ENCODE measurements at places on chromosomes 7 and 10.

DNA sequence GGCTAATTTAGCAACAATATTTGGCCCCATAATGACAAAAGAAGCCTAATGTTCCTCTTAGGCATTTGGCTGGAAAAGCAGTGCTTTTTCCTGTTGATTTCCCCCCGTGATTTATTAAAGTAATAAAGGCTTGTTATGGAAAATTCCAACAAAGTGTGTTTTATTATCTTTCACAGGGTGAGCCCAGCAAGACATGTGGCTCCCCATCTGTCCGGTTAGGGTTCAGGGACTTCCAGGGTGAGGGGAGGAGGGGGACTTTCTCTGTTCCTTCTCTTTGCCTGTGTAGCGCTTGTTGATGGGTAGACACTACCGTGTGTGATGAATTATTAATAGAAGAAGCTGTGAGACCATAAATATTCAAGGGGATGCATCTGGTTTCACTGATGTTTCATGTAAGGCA lies 39.0 kb downstream of the HTR5A start:
- DNase-seq = no peak

DNA sequence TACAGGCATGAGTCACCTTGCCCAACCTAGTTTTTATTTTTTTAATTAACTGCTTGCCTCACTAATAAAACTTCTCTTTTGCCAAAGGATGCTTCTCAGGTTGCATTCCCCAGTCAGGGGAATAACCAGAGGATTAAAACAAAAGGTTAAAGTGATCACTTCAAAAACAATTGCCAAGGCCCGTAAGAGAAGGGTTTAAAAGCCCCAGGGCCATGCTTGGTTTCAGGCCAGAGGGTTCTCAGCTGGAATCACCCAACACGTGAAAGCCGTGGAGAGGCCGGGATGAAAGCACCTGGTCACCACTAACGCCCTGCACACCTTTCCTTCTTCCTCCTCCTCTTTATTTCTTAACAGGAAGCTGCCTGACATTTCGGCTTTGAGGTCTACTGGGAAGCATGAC lies 587.5 kb downstream of the PTPRN2 start:
- DNase-seq = no peak

- DNase-seq = no peak
Observed at GRCh38 chr10:35940141-35941041, 298.3 kb upstream of the FZD8 start.

DNA sequence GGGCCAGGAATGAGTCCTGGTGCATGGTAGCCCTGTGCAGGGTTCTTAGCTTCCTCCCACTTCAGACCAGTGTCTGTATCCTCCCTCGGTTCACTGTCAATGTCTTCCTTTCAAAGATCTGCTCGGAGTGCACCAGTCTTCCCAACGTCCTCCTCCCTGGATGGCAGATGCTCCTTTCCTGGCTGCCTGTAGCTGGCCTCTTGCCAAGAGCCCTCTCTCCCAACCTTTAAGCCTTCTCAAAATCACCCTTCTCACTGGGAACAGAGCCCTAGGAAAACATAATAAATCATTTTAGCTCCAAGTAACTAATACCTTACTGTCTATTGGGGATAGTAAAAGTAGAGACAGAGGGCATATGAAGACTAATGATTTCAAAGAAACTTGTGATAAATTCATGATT lies 490.6 kb downstream of the CCSER2 start:
- DNase-seq = no peak

- DNase-seq = no peak
Observed at GRCh38 chr10:43411536-43411935, 2.5 kb upstream of the HNRNPF start.

GRCh38 chr10:97372233-97372875 lies 28.8 kb downstream of the RRP12 start:
- DNase-seq = no peak

All from GM12892 (cell line).